ENCODE measurements at places on chromosomes 7 and 10.

- DNase-seq, result no peak
These were observed 51.1 kb downstream of the LAMB1 start for GRCh38 chr7:107951896-107952295.

- no peak for DNase-seq
These were observed 62.3 kb upstream of the PDLIM1 start for GRCh38 chr10:95353123-95353522.

- no peak for DNase-seq
These were observed 32.0 kb upstream of the CXCL12 start for GRCh38 chr10:44416936-44417335.

GRCh38 chr7:79434098-79434497 is 19.4 kb downstream of the MAGI2 start:
- DNase-seq, result no peak

GRCh38 chr7:46152696-46153095 is 231.6 kb upstream of the IGFBP3 start:
- no peak for DNase-seq

DNA sequence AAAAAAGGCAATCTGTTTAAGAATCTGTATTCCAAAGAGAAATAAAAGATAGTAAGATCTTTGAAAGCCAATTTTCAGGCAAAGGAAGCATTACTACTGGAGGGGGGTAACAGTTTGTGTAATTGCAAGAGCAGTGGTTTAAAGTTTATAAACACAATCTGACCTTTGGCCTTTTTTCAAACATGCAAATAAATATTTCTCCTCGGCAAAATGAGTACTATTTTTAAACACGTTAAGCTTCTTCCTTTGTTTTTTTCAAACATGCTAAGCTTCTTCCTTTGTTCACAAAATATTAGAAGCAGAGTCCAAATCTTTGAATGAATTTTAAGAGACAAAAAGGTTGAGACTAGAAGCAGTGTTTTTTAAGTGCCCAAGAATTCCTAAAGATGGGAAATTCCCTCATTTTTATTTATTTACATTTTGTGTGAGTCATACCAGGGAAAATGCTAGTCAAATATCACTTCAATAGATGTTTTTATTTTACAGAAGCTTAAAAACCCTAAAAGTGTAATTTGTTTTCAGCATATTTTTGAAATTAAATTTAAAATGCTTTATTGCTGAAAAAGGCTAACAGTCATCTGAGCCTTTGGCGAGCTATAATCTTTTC is 229.3 kb downstream of the GPR37 start:
- DNase-seq, result no peak

DNA sequence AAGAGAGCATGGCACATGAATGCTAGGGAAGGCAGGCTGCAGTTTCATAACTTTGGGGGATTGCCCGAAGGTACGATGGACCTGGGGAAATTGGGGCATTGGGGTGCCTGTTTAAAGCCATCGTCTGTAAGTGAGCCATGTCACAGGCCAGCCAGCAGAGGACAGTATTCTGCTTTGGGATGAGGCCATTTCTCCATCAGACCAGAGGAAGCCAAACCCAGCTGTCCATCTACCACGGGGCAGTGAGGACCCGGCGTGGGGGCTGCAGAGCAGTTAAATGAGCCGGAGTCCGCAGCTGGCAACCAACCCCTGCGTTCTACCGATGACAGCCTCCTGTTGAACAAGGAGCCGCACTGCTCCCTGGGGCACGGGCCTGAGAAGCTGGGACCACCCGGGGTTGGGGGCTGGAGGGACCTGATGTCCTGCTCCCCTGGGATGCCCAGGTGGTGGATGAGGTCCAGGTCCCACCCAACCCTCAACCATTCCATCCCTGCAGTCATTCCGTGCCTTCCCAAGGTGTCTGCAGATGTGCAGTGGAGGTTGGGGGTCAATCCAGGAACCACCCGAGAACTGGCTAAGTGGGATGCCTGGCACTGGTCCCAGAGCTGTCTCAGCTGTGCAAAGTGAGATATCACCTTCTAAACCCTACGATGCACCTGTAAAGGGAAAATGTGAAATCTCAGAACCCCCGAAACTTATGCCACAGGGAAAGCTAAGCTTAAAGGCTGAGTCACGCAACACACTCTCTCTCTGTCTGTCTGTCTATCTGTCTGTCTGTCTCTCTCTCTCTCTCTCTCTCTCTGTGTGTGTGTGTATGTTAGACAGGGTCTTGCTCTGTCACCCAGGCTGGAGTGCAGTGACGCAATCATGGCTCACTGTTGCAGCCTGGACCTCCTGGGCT is 12.1 kb upstream of the RHBDD2 start:
- peak; percentile 59 for DNase-seq

DNA sequence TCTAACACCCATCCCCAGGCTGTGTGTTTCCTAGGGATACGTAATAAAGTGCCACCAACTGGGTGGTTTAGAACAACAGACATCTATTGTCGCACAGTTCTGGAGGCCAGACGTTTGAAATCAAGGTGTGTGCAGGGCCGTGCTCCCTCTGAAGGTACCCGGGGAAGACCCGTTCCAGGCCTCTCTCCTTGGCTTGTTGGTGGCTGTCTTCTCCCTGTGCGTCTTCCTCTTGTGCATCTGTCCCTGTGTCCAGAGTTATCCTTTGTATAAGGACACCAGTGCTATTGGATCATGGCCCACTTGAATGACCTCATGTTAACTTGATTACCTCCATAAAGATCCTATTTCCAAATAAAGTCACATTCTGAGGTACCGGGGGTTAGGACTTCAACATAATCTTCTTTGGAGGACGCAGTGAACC is 15.6 kb downstream of the GRK5 start:
- DNase-seq, result no peak

DNA sequence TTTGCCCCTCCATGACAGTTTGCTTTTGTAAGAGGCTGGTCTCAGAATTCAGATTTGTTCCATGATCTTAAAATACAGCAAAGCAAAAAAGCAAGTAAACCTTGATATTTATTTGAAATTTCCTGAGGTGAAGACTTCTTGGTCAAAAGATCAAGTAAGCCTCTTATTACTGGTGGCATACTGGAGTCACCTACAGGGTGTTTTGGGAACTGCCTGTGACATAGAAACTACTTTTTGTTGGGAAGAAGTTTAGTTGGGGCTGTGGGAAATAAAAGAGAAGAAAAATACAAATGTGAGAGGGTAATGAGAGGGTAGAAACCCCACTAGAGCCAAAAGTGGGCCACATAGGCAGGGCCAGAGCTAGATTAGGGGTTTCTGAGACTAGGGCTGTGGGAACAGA is 217.9 kb downstream of the OTUD1 start:
- DNase-seq, result no peak

GRCh38 chr10:100043344-100043743 is 33.6 kb upstream of the DNMBP start:
- DNase-seq, result no peak

DNA sequence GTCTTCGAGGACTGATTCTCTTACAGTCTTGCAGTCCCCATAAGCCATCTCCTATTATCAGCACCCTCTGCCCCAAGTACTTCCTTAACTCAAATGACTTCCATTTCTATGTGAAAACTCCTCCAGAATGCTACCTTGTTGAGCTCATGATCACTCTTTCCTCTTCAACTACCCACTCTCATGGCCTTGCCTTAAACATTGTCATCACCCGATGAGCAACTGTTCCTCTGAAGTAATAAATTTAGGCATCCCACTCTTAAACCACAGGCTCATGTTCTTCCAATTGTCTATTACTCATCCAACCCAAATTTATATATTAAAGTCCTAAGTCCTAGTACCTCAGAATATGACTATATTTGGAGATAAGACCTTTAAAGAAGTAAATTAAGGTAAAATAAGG is 152.9 kb downstream of the C1GALT1 start:
- DNase-seq, result no peak

DNA sequence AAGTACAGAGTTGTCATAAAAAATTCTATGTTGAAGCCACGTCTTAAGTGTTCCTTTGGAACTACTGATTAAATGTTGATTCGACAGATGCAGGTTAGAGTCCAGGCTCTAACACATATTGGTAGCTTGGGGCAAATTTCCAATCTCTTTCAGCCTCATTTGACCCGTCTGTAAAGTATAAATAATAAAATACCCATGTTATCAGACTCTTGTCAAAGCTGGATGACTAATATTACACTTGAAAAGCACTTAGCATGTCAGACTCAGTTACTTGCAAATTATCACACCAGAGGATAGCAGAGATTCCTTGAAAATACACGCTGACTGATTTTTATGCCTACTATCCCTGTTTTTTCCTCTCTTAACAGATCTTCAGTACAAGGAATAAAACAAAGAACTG is 18.1 kb upstream of the MACC1 start:
- DNase-seq, result no peak

DNA sequence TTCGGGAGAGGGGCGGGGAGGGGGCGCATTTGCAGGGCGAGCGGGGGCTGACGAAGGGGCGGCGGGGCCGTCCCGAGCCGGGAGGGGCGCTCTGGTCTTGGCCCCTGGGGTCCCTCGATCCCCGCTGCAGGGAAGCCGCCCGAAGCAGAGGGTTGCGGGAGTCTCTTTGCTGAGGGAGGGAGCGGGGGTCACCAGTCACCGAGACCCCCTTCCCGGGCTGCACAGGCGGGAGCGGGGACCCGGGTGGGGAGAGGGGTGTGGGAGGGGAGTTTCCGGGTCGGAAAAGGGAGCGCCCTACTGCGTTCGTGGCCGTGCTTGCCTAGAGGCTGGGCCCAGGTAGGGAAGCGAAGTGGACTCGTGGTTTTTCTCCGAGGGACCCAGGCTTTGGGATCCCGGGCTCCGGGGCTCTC is 422 bp downstream of the AP1S1 start:
- DNase-seq, result no peak

GRCh38 chr10:19195698-19196097 is 147.1 kb downstream of the MALRD1 start:
- DNase-seq, result no peak

- no peak for DNase-seq
These were observed 62.5 kb upstream of the RAPGEF5 start for GRCh38 chr7:22419488-22419887.

DNA sequence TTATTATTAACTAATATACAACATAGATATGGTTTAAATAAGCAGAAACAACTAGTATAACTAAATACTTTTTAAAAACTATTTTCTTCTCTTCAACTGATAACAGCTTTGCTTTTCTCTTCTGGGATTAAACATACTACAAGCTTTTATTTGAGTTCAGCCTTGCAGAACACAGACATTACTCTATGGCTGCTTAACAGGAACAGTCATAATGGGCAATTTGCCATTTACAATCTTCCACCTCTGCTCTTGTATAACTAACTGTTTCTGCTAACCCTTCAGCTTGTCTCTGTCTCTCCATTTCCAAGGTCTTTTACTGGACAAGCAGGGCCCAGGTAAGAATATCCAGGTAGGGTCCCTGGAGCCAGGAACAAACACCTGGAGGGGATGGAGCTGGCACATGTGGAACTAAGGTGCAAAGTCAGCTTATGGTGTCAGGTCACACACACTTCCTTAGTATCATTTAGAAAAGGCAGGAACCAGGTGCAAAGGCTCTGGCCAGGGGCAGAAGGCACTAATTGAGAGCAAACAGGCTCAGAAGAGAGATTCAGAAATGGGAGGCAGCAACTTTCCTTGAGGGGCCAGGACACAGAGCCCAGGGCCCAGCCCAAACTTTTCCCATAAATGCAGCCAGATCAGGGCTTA is 93.1 kb downstream of the STRA8 start:
- no peak for DNase-seq

DNA sequence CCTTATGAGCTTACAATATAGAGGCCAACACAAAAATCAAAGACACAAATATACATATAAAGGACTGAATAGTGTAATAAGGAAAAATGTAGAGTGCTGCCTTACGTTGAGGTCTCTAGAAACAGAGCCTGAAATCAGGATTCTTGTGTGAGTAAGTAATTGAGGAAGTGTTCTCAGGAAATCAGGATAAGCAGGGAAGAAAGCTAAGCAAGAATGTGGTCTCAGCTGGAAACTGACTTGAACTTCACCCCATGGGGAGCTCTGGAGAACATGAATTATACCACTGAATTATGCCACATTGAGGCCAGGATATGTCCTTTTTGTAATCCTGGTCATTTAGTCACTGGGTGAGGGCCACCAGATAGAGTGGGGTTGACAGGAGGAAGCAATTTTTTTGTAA is 191.9 kb downstream of the ETV1 start:
- DNase-seq, result no peak

DNA sequence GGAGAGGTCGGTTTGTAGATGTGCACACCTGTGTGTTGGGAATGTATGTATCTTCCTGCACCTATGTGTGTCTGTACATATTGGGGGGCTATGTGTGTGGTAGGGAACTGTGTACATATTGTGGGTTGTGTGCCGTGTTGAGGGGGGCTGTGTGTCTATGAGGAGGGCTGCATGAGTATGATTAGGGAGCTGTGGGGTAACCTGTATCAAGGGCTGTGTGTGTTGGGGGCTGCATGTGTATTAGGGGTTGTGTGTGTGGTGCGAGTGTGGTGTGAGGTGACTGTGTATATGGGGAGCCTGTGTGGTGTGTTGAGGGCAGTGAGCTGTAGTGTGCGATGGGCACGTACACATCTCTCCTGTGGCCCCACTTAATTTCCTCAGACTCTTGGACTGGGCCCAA is 22.2 kb upstream of the PAX2 start:
- no peak for DNase-seq

- no peak for DNase-seq
These were observed 1244.8 kb upstream of the SORCS1 start for GRCh38 chr10:108409306-108409705.

GRCh38 chr7:1843271-1843861 is 173.3 kb downstream of the ELFN1 start:
- peak; percentile 60 for DNase-seq

GRCh38 chr7:151046603-151047573 is 1.4 kb upstream of the ASIC3 start:
- DNase-seq, result no peak

- no peak for DNase-seq
These were observed 251.4 kb upstream of the ZMIZ1 start for GRCh38 chr10:78817361-78817760.

GRCh38 chr7:129773871-129774270 is 162.4 kb downstream of the NRF1 start:
- no peak for DNase-seq

- DNase-seq, result no peak
These were observed 40.5 kb upstream of the ADO start for GRCh38 chr10:62764011-62764410.

All from head of caudate nucleus (tissue), 42 donors.